ENCODE measurements at places on chromosomes 1 and 21. TPM values are rescaled to one million over a fixed set of nuclear protein-coding genes. Genes with fewer than 3 reads are reported as not detected.

DIPK1A gene
- 13.9 TPM for polyA plus RNA-seq

RGS18 gene
- polyA plus RNA-seq, result 4.9 TPM

SPATA46 gene
- 0.36 TPM for polyA plus RNA-seq

PAPPA2 gene
- 0.22 TPM for polyA plus RNA-seq

HHAT gene
- polyA plus RNA-seq, result 12.0 TPM
